ENCODE measurements at places on chromosomes 2 and 18. TPM values are rescaled to one million over a fixed set of nuclear protein-coding genes. Genes with fewer than 3 reads are reported as not detected.

- DNase-seq: no peak
Observed at GRCh38 chr2:23380562-23381065, 4.4 kb upstream of the KLHL29 start.

- no peak for DNase-seq
Observed at GRCh38 chr18:8029061-8029460, 461.9 kb downstream of the PTPRM start.

Gene CFC1
- not detected for total RNA-seq

Gene CXCR1
- total RNA-seq: not detected

- no peak for DNase-seq
Observed at GRCh38 chr2:200127848-200128247, 172.5 kb downstream of the MAIP1 start.

GRCh38 chr2:21687589-21687988, 563.8 kb downstream of the TDRD15 start:
- DNase-seq: no peak
